Right atrium auricular region (tissue), 2 donors: ENCODE measurements at places on chromosomes 13 and 19.
A peak's percentile ranks its signal among the peaks of the same experiment; 100 is the strongest.

DNA sequence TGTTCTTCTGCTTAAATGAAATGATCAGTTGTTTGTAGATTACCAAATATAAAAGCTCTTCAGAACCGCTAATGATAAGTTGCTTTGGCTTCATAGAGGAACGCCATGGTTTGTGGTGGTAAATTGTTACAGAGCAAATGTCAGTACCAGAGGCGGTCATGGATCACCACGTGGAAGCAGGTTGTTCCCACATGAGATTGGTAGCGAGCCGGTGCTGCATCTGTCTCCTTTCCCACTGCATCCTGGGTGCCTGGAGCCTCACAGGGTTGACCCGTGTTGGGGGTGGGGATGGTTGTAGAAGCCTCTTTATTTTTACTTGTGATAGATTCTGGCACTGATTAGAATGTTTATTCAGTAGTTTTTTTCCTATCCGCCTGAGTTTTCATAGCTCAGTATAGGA, 14.7 kb downstream of the GARRE1 start:
- H3K36me3 ChIP-seq, result no peaks in the 10 kb centered on the region
- no peak for DNase-seq

- no peaks in the 10 kb centered on the region for H3K4me1 ChIP-seq
- H3K27me3 ChIP-seq, result no peaks in the 10 kb centered on the region
- no peak for DNase-seq
- H3K4me3 ChIP-seq, result no peak overlapping the region
Measured at GRCh38 chr13:30044932-30045331, 194.5 kb upstream of the UBL3 start.

DNA sequence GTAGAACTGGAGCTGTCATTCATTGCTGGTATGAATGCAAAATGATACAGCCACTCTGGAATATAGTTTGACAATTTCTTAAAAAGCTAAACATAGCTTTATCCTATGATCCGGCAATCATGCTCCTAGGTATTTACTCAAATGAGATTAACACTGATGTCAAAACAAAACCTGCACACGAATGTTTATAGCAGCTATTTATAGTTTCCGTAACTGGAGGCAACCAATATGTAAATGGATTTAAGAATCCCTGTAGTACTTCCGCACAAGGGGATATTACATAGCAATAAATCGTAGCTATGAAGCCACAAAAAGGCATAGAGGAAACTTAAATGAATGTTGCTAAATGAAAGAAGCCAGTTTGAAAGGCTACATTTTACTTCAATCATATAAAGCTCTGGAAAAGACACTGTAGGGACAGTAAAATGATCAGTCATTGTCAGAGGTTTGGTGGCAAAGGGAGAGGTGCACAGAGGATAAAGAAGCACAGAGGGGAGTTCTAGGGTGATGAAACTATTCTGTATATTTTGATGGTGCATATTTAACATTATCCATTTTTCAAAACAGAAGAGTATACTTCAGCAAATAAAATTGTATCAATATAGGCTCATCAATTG, 1893.0 kb upstream of the PCDH20 start:
- H3K27ac ChIP-seq, result no peak overlapping the region
- no peaks in the 10 kb centered on the region for H3K4me1 ChIP-seq
- DNase-seq, result no peak
- no peak overlapping the region for H3K4me3 ChIP-seq
- H3K36me3 ChIP-seq, result no peaks in the 10 kb centered on the region
- no peaks in the 10 kb centered on the region for H3K27me3 ChIP-seq

DNA sequence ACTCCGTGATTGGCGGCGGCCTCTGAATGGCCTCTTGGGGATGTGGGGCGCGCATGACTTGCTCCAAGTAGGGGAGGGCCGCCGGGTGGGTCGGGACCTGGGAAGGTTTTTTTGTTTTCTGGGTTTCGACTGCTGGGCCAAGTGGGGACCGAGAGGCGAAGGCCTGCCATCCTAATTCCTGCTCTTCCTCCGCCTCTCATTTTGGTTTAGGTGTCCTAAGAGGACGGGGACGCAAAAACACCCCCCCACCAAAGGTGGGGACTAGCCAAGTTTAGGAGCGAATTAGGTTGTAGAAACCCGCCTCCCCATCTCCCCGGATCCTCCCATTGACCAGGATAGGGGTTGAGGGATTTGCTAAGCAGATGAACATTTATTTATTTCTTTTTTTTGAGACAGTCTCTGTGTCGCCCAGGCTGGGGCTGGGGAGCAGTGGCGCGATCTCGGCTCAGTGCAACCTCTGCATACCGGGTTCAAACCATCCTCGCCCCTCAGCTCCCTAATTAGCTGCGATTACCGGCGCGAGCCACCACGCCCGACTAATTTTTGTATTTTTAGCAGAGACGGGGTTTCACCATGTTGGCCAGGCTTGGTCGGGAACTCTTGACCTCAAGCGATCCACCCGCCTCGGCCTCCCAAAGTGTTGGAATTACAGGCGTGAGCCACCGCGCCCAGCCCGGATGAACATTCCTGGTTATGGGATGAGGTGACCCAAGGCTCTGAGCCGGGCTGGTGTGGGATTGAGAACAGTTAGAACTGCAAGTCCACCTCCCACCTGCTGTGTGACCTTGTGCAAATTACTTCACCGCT, 838 bp downstream of the PPP2R1A start:
- peak overlapping the region; percentile 88 for H3K4me3 ChIP-seq
- peak overlapping the region; percentile 98 for H3K27ac ChIP-seq
- H3K36me3 ChIP-seq, result peaks cover 14% of the 10 kb centered on the region

DNA sequence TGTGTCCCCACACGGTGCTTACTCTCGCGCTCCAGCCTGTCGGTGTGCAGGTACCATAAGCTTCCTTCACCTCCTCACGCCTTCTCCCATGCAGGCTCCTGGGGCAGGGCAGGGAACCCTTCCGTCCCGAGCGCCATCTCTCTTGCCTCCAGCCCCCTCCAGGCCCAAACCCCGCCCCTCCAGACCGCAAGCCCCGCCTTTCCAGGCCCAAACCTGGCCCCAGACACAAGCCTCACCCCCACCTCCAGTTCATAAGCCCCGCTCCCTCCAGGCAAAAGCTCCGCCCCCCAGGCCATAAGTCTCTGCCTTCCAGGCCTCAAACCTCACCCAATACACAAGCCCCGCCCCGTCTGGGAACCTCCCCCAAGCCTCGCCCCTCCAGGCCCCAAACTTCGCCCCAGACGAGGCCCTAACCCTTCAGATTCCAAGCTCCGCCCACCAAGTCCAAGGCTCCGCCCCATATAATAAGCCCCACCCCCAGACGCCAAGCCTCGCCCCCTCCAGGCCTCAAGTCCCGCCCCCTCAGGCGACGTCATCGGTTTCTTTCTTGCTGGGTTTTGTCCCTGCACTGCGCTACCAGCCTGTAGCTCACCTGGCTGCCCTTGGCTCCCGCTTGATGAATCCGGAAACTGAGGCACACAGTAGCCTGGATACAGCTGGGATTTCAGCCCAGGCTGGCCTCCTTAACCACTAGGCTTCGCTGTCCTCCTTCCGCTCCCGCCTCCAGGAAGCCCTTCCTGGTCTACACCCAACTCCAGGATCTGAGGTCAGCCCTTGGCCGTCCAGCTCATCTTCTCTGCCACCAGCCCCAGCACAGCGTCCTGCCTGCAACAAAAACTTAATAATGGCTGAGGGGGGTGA, 16.1 kb downstream of the MKNK2 start:
- peaks cover 22% of the 10 kb centered on the region for H3K36me3 ChIP-seq
- H3K27me3 ChIP-seq, result no peaks in the 10 kb centered on the region
- no peaks in the 10 kb centered on the region for H3K4me1 ChIP-seq
- no peak overlapping the region for H3K4me3 ChIP-seq

- no peak for DNase-seq
- H3K4me3 ChIP-seq, result no peak overlapping the region
- H3K36me3 ChIP-seq, result no peaks in the 10 kb centered on the region
Measured at GRCh38 chr13:27617881-27618321, 2.4 kb downstream of the LNX2 start.

- no peaks in the 10 kb centered on the region for H3K27me3 ChIP-seq
- no peak for DNase-seq
- H3K4me3 ChIP-seq, result peak overlapping the region; percentile 98
- H3K27ac ChIP-seq, result peak overlapping the region; percentile 98
- H3K4me1 ChIP-seq, result no peaks in the 10 kb centered on the region
- H3K36me3 ChIP-seq, result peaks cover 50% of the 10 kb centered on the region
Measured at GRCh38 chr19:5623397-5624017, 624 bp downstream of the SAFB start.
